ENCODE measurements at places on chromosomes 7 and 10. TPM values are rescaled to one million over a fixed set of nuclear protein-coding genes. Genes with fewer than 3 reads are reported as not detected.

- DNase-seq: no peak
These were observed 99.8 kb downstream of the TCF7L2 start for GRCh38 chr10:113049881-113050280.

- DNase-seq: no peak
These were observed 40.6 kb upstream of the ABCA13 start for GRCh38 chr7:48130658-48131108.

DNA sequence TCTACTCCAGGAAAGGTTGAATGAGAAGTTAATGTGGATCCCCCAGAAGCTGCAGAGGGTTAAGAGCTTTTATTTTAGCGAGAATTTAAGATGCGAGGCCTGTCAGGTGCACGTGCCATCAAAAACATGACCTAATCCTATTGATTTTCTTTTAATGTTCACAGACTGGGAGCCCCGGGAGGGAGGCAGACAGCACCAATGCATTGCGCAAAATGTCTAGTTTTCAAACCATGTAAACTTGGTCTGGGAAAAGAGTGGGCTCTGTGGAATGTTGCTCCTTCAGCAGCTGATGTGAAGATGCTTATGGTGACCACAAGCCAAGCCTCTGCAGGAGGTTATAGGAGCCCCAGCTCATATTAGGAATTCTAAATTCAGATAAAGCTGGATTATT is 172.0 kb upstream of the ITGB1 start:
- DNase-seq: no peak

GRCh38 chr7:157515342-157516041 is 178.7 kb downstream of the DNAJB6 start:
- DNase-seq: no peak

DNA sequence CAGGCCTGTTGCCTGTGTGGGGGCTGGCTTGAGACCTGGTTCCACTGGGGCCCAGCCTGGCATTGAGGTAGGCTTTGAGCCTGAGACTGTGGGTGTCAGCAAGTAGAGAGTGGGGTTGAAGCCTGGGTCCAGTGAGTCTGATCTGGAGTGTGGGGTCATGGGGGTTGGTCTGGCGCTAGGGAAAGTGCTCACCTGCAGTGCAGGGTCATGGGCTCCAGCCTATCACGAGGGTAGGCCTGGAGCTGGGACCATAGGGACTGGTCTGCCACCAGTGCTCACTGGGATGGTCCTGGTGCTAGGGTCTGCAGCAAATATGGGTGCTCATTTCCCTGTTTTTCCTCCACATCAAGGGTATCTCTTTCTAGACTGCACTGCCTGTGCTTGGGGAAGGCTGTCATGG is 95.4 kb upstream of the KLF14 start:
- no peak for DNase-seq

- no peak for DNase-seq
These were observed 32.8 kb downstream of the ARL4A start for GRCh38 chr7:12719981-12720865.

DNA sequence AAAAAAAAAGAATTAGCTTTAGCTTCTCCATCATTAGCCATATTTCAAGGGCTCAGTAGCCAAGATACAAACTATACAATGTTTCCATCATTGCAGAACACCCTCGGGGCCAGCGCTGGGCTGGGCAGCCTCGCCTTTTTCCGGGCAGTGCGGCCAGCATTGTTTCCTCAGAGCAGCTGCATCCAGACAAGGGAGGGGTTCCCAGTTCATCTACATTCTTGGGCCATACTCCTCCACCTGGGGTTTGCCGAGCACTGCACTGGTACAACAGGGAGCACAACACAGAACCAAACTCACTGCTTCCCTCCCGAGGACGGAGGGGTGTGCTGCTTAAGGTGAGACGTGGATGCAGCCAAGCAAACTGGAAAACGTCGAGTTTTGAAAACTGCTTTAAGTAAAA is 2.4 kb upstream of the PKD1L1 start:
- DNase-seq: no peak

DNA sequence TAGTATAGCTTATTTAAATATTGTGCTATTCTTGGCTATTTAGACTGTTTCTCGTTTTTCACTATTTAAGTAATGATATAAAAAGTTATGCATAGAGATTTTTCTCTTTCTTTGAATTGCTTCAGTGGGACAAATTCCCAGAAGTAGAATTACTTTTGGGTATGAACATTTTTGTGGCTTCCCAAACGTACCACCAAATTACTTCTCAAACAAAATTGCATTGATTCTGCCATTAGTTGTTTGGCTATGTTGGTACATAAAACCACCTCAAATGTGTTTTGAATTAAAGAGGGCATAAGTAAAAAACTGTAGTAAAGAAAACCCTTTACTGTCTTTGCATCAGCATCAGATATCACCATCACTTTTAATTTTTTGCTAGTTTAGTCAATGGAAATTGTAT is 31.0 kb downstream of the AKR1B1 start:
- no peak for DNase-seq

GRCh38 chr7:17434841-17435692 is 136.6 kb downstream of the AHR start:
- no peak for DNase-seq

- peak; percentile 23 for DNase-seq
These were observed 75.3 kb downstream of the INPP5A start for GRCh38 chr10:132612571-132613504.

GRCh38 chr10:85648279-85648754 is 718.3 kb downstream of the GRID1 start:
- no peak for DNase-seq

DNA sequence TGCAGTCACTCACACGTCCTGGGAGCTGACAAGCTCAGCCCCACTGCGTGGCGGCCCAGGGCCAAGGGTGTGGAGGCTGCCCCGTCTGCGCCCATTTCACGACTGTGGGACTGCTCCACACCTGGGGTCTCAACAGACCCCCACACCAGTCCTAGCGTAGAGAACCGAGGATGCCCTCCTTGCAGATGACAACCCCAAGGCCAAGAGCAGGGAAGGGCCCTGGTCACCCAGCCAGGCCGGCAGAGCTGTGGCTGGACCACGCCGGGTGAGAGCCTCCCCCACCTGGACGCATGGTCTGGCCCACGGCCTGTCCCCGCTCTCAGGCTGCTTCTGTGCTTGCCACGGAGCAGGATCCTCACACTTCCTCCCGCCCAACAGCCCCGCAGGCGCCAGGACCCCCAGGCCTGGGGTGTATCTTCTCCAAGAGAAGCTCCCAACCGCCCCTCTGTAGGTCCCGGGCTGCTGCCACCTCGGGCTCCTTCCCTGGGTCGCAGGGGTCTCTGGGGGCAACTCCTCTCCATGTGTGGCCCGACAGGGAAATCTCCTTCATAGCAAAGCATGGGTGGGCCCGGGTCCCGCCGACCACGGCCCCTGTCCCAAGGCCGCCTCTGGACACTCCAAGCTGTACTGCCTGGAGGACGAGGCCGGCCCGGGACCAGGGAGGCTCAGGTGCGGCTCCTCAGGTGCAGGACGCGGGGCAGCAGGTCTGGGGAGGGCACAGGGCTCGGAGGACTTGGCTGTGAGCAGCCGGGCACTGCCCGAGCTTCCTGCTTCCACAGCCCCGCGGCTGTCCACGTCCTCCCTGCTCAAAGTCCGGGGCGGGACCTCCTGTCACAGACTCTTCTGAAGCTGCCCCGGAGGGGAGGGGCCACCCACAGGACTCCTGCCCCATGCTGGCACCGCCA is 88.8 kb downstream of the FOXL3 start:
- DNase-seq: peak; percentile 28

GRCh38 chr10:92284112-92284704 is 6.7 kb downstream of the CPEB3 start:
- no peak for DNase-seq

- no peak for DNase-seq
These were observed 20.6 kb upstream of the SMO start for GRCh38 chr7:129167817-129168216.

GRCh38 chr7:19482628-19483027 is 226.2 kb downstream of the POLR1F start:
- DNase-seq: no peak

DNA sequence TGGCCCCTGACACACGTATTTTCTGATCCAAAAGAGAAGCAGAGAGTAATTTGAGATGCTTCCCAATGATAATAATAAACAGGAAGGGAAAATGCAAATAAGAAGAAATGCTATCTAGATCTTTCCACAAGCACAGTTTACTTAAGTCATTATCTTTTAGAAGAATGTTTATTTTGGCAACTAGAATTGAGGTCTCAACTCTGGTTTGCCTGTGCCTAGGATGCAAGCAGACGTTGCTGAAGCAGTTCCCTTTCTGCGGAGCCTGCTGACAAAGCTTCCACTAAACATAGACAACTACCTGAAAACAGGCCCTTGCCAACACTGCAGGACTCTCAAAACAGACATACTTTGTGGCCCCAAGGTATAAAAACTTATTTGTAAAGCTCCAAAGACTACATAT is 315.8 kb upstream of the POM121L12 start:
- no peak for DNase-seq

DNA sequence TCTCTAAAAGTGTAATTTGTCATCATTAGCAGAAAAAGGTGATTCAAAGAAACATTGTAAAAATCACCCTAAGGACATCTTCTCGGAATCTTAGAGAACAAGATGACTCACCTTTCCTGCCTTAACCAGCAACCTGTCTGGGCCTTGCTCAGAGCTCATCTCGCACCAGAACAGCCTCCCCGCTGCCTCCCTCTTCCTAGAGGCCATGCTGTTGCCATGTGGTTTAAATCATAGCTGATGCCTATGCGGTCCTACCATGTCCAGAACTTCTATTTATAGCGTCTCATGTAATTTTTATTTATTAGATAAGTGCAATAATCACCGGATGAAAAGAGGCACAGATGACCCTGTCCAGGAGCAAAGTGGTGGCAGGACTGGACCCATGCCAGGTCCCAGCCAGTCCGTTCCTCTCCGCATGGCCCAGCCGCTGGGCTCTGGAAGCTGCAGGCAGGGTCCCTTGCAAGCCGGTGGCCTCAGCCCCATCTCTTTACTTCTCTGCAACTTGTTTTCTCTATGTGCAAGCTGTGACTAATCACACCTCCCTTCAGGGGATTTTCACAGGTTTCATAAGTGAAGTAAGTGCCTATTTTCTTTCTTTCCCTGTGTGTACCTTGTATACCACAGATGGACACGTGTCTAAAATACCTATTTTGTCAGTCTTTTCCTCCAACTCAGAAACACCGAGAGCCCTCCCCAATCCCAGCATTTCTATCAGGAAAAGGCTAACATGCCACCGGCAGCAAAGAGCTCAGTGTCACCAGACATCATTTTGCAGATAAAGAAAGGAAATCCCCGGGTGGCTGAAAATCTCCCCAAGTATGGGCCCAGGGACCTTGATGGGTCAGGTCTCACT is 27.1 kb downstream of the KLF6 start:
- no peak for DNase-seq

DNA sequence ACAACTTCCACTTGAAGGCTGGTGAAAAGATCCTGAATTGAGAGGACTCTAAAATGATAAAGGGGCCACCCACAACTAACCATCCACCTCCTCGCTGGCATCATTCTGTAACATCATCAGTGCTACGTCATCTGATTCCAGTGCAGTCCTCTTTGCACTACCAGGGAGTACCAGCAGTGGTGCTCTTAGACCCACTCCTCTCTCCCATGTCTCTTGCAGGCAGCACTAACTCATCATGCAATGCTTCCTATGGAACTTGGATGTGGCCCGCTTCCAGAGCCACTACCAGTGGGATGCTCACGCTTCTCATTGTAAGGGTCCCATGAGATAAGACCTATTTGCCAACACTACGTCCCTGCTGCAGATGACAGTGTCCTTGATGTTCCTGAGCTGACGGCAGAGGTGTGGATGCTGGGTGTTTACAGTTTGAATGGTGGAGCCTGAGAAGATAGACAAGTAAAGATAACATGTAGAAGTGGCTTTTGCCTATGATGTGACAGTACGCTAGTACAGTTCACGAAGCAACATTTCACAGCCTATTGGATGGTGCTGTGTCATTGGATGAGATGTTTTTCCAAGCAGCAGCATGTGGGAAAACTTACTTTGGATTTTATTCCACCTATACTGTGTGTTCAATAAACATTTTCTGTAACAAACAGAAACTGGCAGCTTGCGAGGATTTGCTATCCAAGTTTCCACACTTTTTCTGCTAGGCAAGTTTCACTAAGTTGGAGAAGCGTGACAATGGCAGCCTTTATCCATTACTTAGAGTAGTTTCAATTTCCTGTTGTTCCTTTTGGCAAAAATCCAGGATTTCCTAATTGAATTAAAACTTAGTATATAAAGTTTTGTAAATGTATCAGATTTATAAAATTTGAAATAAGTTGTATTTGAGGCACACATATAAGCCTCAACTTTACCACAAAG is 35.8 kb upstream of the COBL start:
- DNase-seq: no peak

- no peak for DNase-seq
These were observed 81.9 kb downstream of the BUB3 start for GRCh38 chr10:123236126-123236525.

DNA sequence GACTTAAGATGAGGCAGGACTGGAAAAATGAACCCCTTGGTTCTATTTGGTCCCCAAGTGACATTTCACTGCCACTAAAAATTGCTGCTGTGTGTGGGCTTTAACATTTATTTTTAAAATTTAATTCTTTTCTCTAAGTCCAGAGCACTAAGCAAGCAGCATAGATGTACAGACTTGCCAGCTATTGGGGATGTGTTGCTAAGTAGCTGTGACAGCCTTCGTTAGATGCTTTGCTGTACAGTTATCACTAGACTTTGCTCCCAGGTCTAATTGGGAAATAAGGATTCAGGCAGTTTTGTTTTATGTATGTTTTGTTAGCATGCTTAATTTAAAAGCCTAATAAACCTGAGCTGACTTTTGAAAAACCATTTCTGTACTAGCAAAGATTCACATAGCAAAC is 51.8 kb downstream of the GBF1 start:
- DNase-seq: no peak

The TSPAN33 gene
- 9.5 TPM for total RNA-seq

The OR2A12 gene
- total RNA-seq: not detected

The PDSS1 gene
- 12.0 TPM for total RNA-seq

The MEOX2 gene
- total RNA-seq: not detected

Data from activated naive CD8-positive, alpha-beta T cell treated with anti-CD3 and anti-CD28 coated beads, Interleukin-2, amount 10 ng/mL, durations not matched to agents 7 days and 5 days (primary cell).